ENCODE measurements at places on chromosomes 11 and 22. TPM values are rescaled to one million over a fixed set of nuclear protein-coding genes. Genes with fewer than 3 reads are reported as not detected.

FOLR2 gene
- not detected for total RNA-seq

RAB38 gene
- total RNA-seq = 0.34 TPM

CECR2 gene
- total RNA-seq = 0.17 TPM

NUDT8 gene
- 10.7 TPM for total RNA-seq

SMIM38 gene
- total RNA-seq = 0.09 TPM

OR51E2 gene
- not detected for total RNA-seq

VSIG10L2 gene
- total RNA-seq = not detected

SCGB1C1 gene
- total RNA-seq = not detected

OR51B2 gene
- not detected for total RNA-seq

ART1 gene
- total RNA-seq = not detected

POU2AF2 gene
- total RNA-seq = not detected

BBOX1 gene
- not detected for total RNA-seq

PANX3 gene
- not detected for total RNA-seq

BACE1 gene
- total RNA-seq = 7.1 TPM

COPB1 gene
- 312 TPM for total RNA-seq

OR8D1 gene
- total RNA-seq = not detected

C22orf31 gene
- not detected for total RNA-seq

OR4D5 gene
- total RNA-seq = not detected

MRGPRX3 gene
- not detected for total RNA-seq

PGA5 gene
- not detected for total RNA-seq

NXPE2 gene
- total RNA-seq = not detected

RASD2 gene
- not detected for total RNA-seq

JOSD1 gene
- total RNA-seq = 117 TPM

OR52E8 gene
- not detected for total RNA-seq

SEZ6L gene
- total RNA-seq = not detected

NNMT gene
- total RNA-seq = 330 TPM

AGBL2 gene
- total RNA-seq = 0.17 TPM

FAM83F gene
- under 0.01 TPM for total RNA-seq

RFPL3 gene
- total RNA-seq = not detected

LMO1 gene
- total RNA-seq = not detected

JAM3 gene
- 49.5 TPM for total RNA-seq

BACE1-AS gene
- total RNA-seq = 3.1 TPM

ACRV1 gene
- total RNA-seq = not detected

OR8K5 gene
- total RNA-seq = not detected

MYO18B gene
- not detected for total RNA-seq

SMARCB1 gene
- 45.8 TPM for total RNA-seq

PARVA gene
- total RNA-seq = 25.5 TPM

CNIH2 gene
- not detected for total RNA-seq

CNGA4 gene
- total RNA-seq = not detected

GRM5 gene
- under 0.01 TPM for total RNA-seq

SEC14L6 gene
- total RNA-seq = 0.05 TPM

MPZL2 gene
- 73.5 TPM for total RNA-seq

CBX7 gene
- 9.5 TPM for total RNA-seq

RFPL1 gene
- not detected for total RNA-seq

PDE2A gene
- total RNA-seq = 351 TPM

OR51B5 gene
- total RNA-seq = not detected
